ENCODE measurements at places on chromosomes 2 and 18. TPM values are rescaled to one million over a fixed set of nuclear protein-coding genes. Genes with fewer than 3 reads are reported as not detected.

DNA sequence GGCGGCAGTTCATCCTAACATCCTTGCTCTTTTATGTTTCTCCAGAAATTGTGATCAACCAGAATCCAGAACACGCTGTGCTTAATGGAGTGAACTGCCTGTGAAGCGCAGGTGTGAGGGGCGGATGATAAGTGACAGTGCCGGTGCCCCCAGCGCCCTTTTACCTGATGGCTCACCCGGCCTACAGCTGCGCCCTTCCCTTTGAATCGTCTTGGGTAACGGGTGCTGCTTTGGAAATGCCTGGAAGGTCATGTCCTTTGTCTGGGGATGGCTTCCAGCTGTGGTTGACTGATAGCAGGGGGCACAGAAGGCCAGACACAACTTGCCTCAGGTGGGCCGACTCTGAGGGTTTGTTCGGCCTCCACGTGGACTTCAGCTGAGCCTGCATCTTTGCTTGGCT is 119.4 kb downstream of the LPIN1 start:
- DNase-seq = no peak

GRCh38 chr18:79543861-79544385 is 135.7 kb upstream of the CTDP1 start:
- DNase-seq = no peak

DNA sequence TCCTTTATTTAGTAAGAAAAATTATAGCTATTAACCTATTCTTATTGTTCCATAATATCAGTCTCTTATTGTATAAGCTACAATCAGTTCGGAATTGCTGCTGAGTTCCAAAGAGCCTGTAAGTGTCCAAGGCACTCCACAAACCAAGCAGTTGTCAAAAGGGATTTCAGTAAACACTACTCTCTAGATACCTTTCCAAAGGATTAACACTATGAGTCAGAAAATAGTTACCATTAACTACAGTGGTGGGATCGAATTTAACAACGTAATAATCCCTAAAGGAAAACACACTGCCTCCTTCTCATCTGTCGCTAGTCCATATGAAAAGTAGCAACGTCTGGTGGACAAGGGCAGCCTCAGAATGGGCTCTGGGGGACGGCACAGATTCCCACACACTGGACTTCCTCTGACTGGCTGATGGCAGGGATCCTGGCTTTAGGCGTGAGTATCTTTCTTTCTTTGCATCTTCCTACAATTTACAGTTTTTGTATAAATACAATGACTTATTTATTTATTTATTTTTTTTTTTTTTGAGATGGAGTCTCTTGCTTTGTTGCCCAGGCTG is 8.8 kb downstream of the TGFBRAP1 start:
- no peak for DNase-seq

The UCN gene
- 1.9 TPM for total RNA-seq

DNA sequence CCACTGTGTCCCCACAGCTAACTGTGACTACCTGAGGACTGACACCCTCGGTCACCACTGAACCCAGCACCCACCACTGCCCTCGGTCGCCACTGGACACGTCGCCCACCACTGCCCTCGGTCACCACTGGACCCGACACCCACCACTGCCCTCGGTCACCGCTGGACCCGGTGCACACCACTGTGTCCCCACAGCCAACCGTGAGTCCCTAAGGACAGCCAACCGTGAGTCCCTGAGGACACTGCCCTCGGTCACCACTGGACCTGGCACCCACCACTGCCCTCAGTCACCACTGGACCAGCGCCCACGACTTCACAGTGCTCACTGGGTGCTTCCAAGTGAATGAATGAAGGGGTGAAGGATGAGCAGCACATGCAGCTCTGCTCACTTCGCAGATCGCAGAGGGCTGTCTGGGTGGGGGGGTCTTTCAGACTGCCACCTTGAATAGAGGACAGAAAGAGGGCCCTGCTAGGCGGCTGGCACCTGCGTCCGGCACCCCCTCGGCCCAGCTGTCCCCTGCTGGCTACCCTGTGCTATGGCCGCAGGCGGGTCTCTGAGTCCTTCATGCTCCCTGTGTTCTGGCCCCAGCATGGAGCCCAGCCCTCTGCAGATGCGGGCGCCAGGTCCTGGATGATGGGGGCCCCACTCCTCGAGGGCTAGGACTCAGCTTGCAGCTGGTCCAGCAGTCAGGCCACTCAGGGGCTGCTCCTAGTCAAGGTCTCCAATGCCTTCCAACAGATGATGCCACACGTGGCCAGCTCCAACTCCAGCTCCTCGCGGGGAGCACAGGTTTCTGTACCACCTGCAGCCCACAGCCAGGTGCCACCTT is 51.4 kb upstream of the GPC1 start:
- DNase-seq = no peak

DNA sequence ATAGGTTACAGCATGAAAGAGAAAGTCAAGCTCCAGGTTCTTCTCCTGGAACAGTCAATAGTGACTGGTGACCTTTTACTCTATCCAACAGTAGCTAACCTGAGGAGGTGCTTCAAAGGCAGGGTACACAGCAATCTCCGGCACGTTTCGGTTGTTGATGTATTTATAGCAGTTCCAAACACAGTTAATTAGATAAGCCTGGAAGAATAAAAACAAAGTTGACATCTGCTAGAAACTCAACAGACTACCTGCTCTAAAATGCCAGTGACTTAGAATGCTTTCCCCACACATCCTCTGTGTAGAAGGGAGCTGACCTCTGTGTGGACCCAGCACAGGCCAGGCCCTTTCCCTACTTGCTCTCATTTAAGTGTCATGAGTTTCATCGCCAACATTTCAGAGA is 17.2 kb downstream of the LAPTM4A start:
- no peak for DNase-seq

The EMX1 gene
- total RNA-seq = 0.09 TPM

The RGPD4 gene
- total RNA-seq = not detected

DNA sequence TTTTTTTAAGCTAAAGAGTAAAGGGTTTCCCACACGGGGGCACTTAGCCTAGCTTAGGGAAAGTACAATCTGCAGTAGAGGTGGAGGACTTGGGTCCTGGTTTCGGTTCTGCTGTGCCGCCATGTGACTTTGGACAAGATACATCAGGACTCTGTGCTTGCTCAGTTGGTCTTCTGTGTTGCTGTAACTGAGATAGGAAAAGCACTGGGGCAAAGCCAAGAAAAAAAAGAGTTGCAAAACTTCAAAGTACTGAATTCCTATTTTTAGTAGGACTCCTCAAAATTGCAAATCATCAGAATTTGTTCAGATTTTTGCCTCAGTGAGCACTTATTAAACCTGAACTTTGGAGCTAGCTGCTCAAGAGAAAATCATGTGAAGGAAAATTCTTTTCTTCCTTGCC is 96.3 kb upstream of the STON1 start:
- DNase-seq = peak; percentile 52

DNA sequence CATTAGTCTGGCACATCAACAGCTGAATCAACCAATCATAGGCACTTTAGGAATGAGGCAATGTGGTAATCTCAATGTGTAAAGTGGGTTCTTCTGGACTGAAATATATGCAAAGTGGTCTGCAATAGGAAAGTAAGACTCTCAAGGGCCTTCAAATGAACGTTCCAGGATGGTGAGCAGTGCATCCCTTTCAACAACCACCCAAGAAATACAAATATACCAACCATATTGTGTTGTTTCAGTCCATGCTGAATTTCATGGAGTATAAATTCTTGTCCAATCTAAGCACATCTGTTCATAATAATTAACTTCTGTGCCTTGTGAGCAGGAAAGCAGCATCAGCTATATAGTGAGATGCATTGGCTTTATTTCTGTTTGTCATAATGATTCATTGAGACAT is 556.2 kb downstream of the THSD7B start:
- DNase-seq = no peak

GRCh38 chr18:48877941-48878340 is 72.8 kb downstream of the SMAD7 start:
- no peak for DNase-seq

- no peak for DNase-seq
These were observed 28.5 kb upstream of the DOCK10 start for GRCh38 chr2:225070811-225071210.

GRCh38 chr2:113974727-113975126 is 84.8 kb downstream of the ACTR3 start:
- no peak for DNase-seq

Measured in activated CD4-positive, alpha-beta T cell treated with anti-CD3 and anti-CD28 coated beads, Interleukin-2, amount 10 ng/mL, durations not matched to agents 24 days and 14 days (primary cell).